Hematopoietic multipotent progenitor cell treated with erythropoietin and hydrocortisone succinate and interleukin-3 and kit ligand, for 8 days (in vitro differentiated cells): ENCODE measurements at places on chromosomes 13 and 19.

DNA sequence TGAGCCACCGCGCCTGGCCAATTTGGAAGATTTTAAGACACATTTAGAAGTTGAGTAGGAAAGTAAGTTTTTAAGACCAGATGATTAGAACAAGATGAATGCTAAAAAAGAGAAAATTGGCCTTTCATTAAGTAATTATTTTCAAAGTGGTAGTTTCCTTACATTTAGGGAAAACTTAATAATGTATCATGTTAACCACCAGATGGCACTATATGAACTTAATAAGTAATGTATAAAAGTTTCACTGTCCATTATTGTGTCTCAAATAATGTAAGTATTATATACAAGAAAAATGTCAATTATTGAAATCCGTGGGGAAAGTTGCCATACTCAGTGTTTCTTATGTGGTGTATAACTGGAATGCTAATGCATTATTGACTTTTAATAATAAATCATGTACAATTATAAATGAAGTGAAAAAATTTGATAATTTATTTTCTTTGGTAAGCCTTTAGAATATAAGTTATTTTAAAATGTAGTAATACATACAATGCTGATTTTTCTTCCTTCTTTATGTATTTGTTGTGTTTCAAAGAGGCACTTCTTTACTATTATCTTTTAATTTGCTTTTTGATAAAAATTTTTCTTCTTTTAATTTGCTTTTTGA is 29.2 kb downstream of the COG6 start:
- peak; percentile 65 for DNase-seq

DNA sequence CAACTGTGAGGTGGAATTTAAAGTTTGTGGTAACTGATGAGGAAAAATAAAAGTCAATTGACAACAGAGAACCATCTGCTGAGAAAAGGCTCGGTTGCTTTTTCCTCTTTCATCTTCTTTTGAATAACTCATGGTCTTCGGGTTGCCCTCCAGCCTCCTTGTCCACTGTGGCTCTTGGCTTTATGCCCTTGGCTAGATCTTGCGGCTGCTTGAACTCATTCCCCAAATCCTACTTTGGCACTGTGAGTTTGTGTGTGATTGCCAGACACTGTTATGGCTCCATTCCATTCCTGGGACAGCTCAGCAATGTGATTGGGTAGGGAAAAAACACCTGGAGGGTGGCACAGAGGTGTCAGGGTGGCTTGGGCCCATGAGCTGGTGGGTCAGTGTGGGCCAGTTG is 387.4 kb downstream of the DLEU7 start:
- DNase-seq, result no peak

GRCh38 chr13:76214001-76214400 is 577.9 kb downstream of the LMO7 start:
- no peak for DNase-seq

DNA sequence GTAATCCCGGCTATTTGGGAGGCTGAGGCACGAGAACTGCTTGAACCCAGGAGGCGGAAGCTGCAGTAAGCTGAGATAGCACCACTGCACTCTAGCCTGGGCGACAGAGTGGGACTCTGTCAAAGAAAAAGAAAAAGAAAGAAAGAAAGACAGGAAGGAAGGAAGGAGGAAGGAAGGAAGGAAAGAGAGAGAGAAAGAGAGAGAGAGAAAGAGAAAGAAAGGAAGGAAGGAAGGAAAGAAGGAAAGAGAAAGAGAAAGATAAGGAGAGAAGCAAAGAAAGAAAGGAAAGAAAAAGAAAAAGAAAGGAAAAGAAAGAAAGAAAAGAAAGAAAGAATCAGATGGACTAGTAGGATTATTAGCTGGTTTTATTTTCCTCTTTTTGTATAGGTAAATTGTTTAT is 22.8 kb downstream of the ZNF541 start:
- DNase-seq, result no peak

DNA sequence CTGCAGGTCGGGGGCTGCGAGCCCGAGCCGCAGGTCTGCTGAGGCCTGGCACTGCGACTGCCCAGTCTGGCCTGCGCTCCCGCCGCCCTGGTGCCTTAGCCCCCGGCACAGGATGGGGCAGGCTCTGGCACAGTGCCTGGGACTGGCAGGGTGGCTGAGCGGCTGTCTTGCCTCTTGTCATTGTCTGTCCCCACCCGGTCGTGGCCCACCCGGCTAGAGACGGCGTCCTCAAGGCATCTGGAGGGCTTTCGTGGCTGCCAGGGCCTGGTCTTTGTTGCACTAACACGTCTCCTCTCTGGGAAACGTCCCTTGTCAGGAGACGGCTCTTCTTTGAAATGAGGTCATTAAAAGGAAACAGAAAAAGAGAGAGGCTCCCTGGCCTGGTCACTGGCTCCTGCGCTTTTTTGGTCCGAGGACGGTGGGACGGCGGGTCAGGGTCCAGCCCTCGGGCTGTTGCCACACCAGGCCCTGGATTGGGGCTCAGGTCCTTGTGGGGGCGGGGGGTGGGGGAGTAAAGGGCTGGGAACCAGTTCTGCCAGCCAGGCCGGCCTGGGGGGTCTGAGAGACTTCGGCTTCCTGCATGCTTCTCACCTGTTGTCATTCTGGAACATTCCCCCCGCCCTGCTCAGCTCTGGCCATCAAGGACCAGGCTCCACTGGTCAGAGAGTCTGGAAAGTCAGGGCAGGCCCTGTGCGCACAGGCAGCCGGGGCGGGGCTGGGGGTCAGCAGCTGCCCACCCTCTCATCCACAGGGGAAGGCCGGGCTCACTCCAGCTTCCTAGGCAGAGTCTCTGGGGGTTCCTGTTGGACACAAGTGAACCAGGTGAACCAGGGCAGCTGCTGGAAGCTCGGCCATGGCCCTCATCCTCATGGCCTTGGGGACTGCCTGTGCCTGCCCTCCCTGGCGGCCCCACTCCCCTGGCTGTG is 6.2 kb upstream of the ZNF554 start:
- no peak for DNase-seq

DNA sequence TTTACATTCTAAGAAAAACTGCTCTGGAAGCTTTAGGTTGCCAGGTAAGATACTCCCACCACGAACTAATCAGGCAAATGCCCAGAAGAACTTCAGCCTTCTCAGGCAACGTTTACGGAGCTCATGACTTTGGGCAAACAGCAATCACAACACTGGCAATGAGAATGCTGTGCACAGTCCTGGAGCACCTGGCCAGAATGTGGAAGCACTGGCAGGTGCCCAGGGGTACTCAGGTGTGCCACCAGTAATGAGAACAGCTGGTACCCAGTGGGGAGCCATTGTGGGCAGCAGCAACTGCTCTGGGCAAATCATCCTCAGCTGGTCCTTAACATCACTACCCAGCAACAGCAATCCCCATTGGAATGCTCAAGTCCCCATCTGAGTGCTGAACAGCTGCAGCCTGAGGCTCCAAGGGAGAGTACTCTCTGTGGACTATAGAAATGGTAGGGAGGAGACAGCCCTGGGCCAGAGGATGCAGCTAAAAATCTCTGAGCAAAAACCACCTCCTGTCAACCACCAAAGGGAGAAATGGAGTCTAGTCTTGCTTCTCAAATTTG is 210.0 kb downstream of the FOXO1 start:
- DNase-seq, result no peak

DNA sequence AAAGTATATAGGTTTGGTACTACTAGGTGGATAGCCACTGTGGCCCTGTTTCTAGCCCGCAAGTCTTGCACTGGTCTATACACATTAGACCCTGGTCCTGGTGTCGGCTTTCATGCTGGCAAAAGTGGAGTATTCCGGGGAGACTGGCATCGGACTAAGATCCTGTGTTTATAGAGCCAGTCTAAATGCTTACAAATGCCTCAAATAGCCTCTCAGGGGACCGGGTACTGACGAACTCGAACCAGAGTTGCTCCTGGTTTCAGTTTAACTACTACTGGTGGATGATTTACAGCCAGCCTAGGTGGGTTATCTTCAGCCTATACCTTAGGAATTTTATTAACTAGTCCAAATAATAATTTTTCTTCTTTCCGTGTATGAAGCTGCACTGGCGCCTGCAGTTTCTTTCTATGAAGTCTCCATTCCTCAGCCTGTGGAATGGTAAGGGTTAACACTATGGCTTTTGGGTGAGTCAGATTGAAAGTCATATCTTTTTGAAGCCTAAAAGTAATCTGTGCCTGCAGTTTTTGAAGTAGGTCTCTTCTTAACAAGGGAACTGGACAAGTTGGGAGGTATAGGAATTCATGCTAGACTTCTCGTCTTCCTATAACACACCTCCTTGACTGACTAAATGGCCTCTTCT is 51.3 kb downstream of the OR10H4 start:
- DNase-seq, result no peak

- no peak for DNase-seq
Observed at GRCh38 chr19:2716275-2716650, 4.9 kb downstream of the DIRAS1 start.
